ENCODE measurements at places on chromosomes 2 and 18. TPM values are rescaled to one million over a fixed set of nuclear protein-coding genes. Genes with fewer than 3 reads are reported as not detected.

GRCh38 chr2:6909431-6910385 is 7.5 kb upstream of the RNF144A start:
- DNase-seq, result no peak

Gene CRYBA2
- total RNA-seq, result not detected

Gene C1QL2
- total RNA-seq, result not detected

Gene CNRIP1
- total RNA-seq, result 19.1 TPM

Gene ALK
- 0.26 TPM for total RNA-seq

Gene ARHGAP28
- total RNA-seq, result 1.8 TPM

Gene SERPINB2
- 0.37 TPM for total RNA-seq

GRCh38 chr2:15762449-15762848 is 170.8 kb downstream of the DDX1 start:
- DNase-seq, result no peak

Gene SERPINE2
- 14.9 TPM for total RNA-seq

Gene XIRP2
- total RNA-seq, result 44.0 TPM

DNA sequence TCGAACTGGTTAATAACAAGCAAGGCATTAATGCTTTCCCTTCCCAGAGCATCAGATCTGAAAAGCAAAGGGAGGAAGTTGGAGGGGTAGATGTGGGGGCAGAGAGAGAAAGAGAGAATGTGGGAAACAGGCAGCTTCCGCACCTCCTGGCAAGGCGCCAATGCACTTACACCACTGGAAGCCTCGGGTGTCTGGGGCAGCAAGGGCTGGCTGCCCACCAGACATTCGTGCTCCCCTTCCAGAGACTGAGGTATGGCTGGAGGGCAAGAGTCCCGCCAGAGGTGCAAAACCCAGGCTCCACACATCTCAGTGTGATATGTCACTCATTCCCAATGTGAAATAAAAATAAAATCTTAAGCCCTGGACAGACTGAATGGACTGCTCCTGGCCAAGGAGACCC is 46.4 kb downstream of the TEX51 start:
- DNase-seq, result no peak

Gene TMEM163
- total RNA-seq, result 11.6 TPM

Gene KCNE4
- 4.5 TPM for total RNA-seq

- no peak for DNase-seq
Observed at GRCh38 chr2:241194811-241195210, 6.3 kb downstream of the ANO7 start.

- no peak for DNase-seq
Observed at GRCh38 chr2:170669909-170670308, 45.2 kb upstream of the SP5 start.

GRCh38 chr2:174585657-174586252 is 11.8 kb downstream of the WIPF1 start:
- no peak for DNase-seq

GRCh38 chr2:202950592-202950991 is 38.5 kb downstream of the CARF start:
- DNase-seq, result no peak

Gene CRYGC
- total RNA-seq, result not detected

- DNase-seq, result no peak
Observed at GRCh38 chr2:224405412-224405811, 3.5 kb upstream of the FAM124B start.

Gene SLC16A14
- 3.1 TPM for total RNA-seq

GRCh38 chr2:107597507-107597906 is 229.2 kb upstream of the RGPD4 start:
- no peak for DNase-seq

DNA sequence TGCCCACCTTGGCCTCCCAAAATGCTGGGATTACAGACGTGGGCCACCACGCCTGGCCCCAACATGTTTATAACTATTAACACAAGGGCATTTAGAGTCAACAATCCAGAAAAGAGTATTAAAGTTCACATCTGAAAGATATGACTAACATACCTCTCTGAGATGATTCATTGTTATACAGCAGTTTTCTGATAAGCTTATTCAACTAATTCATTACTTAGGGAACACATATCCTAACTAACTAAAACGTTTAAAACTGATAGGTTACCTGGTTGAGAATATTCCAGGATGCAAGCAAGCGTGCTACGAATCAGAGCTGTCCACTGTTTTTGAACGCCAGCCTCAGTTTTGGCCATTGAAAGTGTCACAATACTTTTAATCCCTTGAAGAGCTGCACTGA is 34.0 kb upstream of the STRN start:
- DNase-seq, result no peak

DNA sequence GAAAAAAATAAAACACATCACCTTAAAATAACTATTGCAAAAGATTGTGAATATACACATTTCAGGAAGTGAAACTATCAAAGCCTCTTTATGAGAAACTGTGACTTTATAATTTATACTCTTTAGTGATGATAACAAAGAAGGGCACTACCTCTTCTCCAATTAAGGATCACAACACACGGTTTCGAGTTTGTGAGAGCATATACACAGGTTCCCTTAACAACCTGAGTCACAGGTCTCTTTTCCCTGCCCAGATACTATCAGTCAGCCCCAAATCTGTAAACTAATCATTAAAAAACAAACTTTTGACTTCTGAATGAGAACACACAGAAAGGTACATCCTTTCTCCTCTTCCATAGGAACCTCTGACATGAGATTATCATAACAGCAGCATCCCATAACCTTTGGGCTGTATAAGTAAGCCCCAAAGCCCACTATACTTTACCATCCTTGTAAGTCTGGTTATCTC is 44.9 kb downstream of the PTPN2 start:
- DNase-seq, result no peak

Gene CDK15
- total RNA-seq, result 1.0 TPM

Gene CNDP1
- not detected for total RNA-seq

GRCh38 chr2:240441326-240441992 is 6.0 kb downstream of the GPC1 start:
- DNase-seq, result no peak

GRCh38 chr18:22337306-22337705 is 80.4 kb downstream of the CTAGE1 start:
- no peak for DNase-seq

GRCh38 chr2:66665124-66665984 is 230.4 kb downstream of the MEIS1 start:
- no peak for DNase-seq

Gene CGREF1
- 5.9 TPM for total RNA-seq

Gene HJURP
- total RNA-seq, result not detected

- DNase-seq, result no peak
Observed at GRCh38 chr2:43576981-43577892, 18.6 kb downstream of the THADA start.

DNA sequence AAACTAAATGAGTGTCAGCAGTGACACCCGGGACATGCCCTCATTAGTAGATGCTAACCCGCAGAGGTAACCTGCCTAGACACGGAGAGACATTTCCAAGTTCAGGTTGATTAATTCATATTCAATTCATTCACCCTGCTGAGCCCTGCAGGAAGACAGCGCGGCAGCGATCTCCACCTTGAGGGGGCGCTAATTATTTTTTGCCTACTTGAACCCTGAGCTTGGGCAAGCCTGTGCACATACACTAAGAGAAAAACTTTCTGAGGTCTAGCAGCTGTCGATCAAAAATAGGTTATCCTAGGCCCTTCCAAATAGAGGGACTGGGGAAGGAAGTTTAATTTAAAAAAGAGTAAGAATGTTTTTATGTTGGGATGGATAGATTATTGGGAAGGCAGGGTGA is 1.3 kb upstream of the LYPD6 start:
- DNase-seq, result no peak

- no peak for DNase-seq
Observed at GRCh38 chr18:58522132-58522531, 106.8 kb downstream of the ALPK2 start.

Gene CDH20
- 0.06 TPM for total RNA-seq

Gene CHRNG
- total RNA-seq, result not detected

Gene LGALSL
- 18.0 TPM for total RNA-seq

Gene FECH
- 20.8 TPM for total RNA-seq

Gene LIMS3
- total RNA-seq, result 3.0 TPM

Gene TUBA3E
- 6.0 TPM for total RNA-seq

GRCh38 chr2:101251844-101252407 is 760 bp upstream of the CNOT11 start:
- no peak for DNase-seq

Gene UGT1A6
- not detected for total RNA-seq

DNA sequence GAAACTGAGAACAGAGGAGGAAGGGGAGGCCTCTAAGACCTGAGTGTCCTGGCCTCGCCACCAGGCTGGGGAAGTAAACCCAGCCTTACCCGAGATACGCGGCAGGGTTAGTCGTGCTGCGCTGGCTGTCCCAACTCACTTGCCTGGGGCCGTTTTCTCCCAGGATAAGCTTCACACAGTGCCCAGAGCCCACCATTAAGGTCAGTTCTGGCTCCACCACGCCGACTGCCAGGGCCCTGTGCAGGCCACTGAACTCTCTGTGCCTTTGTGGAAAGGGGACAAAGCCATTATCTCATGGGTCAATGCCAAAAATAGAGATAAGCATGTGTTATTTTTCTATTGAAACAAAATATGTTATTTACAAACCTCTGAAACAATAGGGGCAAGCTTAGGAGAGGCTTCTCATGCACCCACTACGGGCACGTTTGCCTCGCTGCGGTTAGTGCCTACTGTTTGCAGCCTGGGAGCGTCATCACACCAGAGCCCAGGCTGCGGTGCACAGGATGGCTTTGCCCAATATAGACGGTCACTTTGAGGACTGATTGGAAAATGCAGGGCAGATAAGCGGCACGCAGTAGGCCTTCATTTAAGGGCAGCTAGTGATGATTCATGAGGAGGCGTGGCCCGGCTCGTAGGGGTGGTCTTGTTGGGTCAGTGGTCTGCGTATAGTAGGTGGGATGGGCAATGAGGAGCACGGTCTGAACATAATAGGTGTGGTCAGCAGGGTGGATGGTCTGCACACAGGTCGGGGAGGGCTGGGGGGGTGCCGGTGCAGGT is 242.1 kb downstream of the GLI2 start:
- no peak for DNase-seq

GRCh38 chr18:41666231-41666630 is 288.8 kb upstream of the PIK3C3 start:
- DNase-seq, result no peak
